PC-3 (cell line): ENCODE measurements at places on chromosomes 1 and 21.

GRCh38 chr1:205774198-205775014 lies 876 bp downstream of the RAB29 start:
- DNase-seq: no peak

DNA sequence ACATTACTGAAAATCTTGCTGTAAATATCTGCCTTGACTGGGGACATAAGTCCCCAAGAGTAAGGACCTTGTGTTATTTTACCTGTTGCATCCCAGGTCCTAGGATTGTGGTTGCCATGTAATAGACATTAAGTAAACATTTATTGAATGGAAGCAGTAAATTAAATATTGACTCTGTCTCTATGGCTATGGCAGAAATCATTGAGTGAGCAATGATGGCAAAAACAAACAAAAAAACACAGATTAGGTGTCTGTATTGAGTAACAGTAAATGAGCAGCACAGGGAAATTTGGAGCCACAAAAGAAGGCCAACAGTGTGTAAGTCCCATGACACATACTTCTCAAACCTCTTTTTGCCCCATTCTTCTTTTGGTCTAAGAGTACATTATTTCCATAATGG lies 240.4 kb downstream of the NFIA start:
- peak; percentile 92 for DNase-seq

DNA sequence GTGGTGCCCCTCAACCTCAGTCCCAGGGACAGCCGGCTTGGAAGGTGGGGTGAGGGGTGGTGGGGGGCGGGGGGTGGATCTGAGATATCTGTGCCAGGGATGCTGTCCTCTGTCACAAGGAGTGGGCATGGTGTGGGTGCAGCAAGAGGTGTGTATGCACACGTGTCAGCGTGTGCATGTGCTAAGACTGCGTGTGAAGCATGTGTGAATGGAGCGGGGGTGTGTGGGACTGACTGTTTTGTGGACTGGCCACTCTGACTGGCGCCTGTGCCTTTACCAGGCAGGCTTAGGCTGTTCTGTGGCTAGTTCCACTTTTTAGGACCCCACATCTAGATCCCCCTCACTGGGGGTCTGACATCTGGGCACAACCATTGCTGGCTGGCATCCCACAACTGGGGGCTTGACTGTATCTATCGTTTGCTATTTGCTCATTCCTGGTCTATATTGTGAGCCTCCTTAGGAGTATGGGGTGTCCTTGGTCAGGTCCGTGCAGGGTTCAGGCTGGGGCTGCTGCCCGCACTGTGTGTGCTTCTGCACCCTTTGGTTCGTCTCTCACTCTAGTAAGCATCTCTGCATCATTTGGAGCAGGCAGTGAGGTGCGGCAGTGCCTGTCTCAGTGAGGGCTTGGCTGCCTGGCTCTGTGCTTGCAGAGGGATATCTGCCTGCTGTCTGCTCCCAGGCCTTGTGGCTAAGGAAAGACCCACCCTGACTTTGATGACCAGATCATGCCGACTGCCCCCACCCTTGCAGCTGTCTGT lies 1.9 kb downstream of the AMPD2 start:
- DNase-seq: no peak

DNA sequence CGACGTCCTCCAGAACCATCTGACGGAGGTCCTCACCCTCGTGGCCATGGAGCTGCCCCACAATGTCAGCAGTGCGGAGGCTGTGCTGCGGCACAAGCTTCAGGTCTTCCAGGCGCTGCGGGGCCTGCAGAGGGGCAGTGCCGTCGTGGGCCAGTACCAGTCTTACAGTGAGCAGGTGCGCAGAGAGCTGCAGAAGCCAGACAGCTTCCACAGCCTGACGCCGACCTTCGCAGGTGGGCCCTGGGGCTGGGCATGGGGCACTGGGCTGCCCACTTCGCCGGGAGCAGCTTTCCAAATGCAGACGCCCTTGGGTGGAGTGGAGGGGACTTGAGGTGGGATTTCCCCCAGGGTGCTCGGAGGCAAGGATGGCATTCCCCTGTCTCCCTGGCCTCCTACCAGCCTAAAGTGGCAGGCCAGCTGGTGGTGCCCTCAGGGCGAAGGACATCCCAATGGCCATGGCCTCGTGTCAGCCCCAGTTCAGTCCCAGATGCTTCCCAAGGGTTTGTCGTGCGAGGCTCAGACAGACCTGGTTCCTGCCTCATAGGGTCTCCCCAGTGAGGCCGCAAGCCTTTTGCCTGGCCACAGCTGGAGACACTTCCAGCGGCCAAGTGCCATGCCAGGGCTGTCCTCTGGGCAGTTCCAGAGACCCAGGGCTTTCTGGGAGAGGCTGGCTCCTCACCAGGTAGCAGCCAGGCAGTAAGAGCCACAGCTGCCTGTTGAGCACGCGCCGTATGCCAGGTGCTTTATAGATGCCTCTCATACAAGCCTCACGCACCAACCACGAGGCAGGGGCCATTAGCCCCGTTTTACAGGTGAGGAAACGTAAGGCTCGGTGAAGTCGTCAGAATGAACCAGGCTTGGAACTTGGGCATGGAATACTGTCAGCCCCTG lies 27.8 kb downstream of the H6PD start:
- no peak for DNase-seq

DNA sequence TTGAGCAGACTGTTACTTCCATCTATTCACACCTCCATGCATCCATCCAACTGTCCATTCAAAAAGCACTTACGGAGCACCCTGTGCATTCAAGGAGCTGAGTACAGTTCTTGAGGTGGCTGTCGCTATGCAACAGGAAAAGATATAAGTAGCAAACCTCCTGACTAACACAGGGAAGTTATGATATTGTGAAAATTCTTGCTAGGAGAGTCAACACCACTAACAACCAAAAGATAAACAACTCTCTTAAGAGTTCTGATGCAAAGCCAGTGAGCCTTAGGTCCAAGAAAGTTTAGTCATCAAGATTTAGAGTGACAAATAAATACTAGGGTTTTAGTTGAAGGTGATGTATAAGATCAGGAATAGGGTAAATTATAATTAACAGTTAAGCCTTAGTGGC lies 44.5 kb upstream of the TRIM45 start:
- peak; percentile 93 for DNase-seq
